ENCODE measurements at places on chromosomes 16 and 17.

- DNase-seq = no peak
These were observed 93.4 kb upstream of the WSB1 start for GRCh38 chr17:27200476-27200875.

DNA sequence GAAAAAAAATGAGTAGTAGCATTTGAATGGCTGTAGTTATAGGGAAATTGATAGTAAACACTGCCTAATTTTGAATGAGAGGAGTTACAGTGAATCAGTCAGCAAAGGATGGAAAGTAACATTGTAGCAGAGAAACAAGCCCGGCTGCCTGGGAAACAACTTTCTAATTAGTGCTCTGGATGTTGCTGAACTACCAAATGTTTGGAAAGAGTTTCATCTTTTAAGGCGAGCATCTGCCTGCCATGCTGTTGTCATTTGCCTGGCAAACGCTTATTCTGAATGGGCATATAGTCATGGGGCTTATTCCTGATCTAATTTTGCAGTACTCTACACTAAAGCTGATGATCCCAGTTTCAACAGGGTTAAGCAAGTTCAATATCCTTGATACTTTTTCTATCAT, 138.6 kb downstream of the CDH11 start:
- DNase-seq = no peak

DNA sequence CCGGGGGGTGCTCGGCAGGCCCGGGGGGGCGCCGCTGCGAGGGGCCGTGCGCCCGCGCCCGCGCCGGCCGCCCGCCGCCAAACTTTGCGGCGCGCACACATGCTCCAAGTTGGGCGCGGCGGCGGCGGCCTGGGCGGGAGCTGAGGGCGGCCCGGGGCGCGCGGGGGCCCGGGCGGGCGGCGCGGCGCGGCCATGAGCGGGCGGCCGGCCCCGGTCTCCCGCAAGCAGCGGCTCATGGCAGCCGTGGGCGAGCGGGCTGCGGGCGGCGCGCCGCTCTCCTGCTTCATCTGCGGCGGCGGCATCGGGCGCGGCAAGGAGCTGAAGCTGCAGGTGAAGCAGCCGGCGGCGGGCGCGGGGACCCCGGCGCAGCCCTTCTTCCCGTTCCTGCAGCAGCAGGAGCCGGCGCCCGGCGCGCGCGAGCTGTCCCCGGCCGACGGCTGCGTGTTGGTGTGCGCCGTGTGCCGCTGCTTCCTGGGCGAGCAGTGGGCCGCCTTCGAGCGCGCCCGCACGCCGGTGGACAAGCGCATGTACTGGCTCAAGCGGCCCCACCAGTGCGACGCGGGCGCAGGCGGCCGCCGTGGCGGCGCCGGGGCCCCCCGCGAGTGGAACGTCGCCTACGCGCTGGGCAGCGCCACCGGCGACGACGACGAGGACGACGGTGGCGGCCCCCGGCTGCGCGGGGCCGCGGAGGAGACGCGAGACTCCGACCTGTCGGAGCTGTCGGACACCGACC, 57.2 kb upstream of the CIBAR2 start:
- DNase-seq = no peak

DNA sequence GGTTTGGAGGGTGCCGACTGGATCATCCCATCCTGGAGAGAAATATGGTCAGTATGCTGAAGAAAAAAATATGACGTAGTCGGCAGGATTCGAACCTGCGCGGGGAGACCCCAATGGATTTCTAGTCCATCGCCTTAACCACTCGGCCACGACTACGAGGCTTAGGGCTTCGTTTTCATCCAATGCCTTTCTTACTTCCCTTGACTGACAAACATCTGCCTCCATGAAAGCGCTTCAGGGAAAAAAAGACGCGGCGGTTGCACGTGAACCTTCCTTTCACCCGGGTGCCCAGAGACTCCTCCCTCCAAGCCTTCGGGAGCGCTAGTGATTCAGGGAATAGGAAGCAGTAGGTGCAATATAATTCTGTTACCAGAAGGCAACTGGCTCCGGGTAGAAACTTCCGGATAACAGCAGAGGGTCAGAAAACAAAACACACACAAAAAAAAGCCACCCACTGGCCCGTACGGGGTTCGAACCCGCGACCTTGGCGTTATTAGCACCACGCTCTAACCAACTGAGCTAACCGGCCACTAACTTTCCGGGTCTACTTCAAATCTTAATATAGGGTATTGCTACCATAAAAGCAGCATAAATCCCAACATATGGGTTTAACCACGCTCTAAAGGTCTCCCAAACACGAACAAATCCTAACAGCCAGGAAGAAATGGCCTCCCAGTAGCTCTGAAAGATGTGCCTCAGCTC, 16.3 kb upstream of the AURKB start:
- DNase-seq = peak; percentile 78

DNA sequence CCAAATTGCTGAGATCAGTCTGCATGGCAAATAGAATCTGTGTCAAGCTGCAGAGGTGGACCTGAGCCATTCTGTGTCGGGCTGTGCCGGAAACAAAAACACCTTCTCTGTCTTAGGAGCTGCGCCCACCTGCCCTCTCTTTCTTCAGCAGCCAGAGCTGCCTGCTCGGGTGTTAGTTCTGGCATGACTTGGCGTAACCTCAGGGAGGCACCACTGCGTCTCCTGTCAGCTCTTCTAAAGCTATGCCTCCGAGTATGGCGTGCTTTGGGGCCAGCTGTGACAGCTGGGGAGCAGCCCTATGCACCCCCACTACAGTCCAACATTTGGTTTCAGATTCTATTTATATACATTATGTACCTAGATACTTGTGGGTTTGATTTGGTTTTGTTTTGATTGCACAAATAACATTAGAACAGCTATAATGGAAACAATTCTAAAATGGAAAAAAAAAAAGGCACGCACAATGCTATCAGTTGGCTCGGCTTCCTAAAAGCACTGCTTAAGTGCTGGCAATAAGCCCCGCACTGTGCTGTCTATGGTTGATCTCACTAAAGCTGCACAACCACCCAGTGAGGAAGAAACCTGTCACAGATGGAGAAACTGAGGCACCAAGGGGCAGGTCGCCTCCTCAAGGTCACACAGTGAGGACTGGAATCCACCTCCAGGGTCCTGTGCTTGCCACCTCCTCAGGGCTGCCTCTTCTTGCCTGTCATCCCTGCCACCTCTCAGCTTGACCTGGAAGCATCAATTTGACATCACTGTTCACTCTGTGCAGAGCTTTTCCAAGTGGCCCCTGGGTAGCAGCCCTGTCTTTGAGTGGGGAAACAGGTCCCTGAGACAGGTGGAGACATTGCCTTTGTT, 18.7 kb upstream of the ADGRG1 start:
- peak; percentile 83 for DNase-seq

- DNase-seq = no peak
These were observed 4.0 kb downstream of the RNASEK start for GRCh38 chr17:7016418-7016817.

- DNase-seq = no peak
These were observed 20.9 kb downstream of the COIL start for GRCh38 chr17:56939869-56940484.

GRCh38 chr16:75304521-75305363, 53.3 kb upstream of the BCAR1 start:
- no peak for DNase-seq

DNA sequence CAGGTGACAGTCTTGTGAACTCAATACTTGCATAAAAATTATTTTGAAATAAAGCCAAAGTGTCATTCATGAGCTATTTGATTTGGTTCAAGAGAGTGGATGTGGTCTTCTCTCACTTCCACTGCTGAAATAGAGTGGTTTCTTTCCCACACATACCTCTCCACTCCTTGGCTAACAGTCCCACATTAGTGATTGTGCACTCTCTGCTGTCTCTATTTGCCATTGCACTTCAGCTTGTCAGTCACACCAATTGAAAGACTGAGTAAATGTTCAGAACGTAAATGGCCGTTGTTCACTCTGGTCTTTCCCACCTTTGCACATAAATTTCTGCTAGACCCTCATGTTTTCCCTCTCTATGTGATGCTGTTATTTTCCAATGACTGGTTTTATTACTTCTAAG, 197.5 kb downstream of the FTO start:
- DNase-seq = no peak

DNA sequence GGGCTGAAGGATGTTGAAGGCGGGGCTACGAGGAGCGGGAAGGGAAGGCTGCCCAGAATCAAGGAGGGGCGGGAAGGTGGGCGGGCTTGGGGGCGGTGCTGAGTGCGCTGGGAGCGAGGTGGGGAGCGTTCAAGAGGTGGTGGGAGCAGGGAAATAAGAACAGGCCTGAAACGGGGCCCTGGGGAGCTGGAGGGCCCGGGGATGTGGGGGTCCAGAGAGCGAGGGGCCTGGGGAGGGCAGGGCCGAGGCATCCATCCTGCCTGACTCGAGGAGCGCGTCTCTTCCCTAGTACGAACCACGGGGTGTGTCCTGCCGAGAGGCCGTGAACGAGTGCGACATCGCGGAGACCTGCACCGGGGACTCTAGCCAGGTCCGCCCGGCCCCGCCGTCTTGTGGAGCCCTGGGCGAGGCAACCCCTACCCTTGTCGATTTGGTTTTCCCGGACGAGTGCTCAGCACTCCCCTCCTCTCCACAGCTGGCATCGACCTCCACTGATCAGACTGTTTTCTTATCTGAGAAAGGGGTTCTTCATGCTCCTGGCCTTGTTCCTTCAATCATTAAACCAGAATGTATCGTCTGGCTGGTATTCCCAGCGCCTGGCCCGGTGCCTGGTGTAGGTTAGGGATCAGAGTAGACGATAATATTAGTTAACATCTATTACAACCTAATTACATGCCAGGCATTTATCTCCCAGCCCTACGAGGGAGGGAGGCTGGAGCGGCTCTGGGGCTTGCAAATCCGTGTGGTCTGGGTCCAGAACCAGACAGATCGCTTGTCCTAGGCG, 17.2 kb downstream of the ADAM11 start:
- no peak for DNase-seq

DNA sequence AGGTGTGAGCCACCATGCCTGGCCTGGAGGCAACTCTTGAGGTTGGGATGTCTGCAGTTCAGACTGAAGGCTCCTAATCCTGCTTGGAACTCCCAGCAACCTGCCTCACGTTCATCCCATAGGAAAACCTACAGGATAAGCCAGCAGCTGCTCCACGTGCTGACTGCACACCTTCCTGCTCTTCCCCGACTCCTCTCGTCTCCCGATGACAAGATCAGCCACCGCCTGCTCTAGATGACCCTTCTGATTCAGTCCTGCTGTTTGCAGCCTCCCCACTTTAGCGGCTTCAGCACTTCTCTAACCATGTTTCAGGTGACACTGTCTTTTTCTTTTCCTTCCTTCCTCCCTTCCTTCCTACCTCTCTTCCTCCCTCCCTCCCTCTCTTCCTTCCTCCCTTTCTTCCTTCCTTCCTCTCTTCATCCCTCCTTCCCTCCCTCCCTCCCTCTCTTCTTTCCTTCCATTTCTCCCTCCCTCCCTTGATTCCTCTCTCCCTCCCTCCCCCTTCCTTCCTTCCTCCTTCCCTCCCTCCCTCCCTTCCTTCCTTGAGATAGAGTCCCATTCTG, 61.8 kb downstream of the EMP2 start:
- no peak for DNase-seq

- DNase-seq = no peak
These were observed 39.6 kb upstream of the USP7 start for GRCh38 chr16:9003322-9003721.

DNA sequence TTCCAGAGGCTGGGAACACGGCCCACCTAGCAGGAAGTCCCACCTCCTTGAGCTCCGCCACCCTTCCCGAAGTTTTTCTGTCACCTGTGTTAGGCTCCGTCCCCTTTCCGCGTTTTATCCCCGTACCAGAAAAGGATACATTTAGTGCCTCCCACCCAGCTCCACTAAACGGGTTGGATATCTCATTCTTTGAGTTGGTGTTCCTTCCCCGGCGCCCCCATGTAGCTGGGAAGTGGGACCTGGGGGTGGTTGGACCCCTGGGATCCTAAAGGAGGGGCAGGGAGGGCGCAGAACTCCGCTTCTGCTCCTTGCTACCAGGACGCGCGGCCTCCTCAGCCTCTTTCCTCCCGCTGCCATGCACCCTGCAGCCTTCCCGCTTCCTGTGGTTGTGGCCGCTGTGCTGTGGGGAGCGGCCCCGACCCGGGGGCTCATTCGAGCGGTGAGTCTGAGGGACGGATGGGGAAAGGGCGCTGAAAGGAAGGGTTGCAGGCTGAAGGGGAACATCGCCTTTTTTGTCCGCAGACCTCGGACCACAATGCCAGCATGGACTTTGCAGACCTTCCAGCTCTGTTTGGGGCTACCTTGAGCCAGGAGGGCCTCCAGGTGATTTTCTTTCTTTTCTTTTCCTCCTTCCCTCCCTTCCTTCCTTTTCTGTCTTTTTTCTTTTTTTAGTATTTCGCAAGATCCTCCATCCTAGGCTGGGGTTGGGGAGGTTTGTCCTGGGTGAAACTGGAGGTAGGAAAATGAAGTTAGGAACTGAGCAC, 669 bp downstream of the RNF167 start:
- no peak for DNase-seq

DNA sequence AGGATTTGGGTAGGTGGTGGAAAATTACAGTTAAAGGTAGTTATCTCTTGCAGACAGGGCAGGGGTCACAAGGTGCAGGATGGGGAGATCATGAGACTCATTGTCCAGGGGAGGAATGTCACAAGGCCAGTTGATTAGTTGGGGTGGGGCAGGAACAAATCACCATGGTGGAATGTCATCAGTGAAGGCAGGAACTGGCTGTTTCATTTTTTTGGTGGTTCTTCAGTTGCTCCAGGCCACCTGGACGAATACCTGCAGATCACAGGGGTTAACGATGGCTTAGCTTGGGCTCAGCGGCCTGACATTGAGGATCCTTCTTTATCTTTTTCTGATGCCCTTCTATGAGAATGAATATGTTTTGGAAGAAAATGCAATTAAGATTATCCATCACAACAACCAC, 87.1 kb downstream of the KPNA2 start:
- no peak for DNase-seq

DNA sequence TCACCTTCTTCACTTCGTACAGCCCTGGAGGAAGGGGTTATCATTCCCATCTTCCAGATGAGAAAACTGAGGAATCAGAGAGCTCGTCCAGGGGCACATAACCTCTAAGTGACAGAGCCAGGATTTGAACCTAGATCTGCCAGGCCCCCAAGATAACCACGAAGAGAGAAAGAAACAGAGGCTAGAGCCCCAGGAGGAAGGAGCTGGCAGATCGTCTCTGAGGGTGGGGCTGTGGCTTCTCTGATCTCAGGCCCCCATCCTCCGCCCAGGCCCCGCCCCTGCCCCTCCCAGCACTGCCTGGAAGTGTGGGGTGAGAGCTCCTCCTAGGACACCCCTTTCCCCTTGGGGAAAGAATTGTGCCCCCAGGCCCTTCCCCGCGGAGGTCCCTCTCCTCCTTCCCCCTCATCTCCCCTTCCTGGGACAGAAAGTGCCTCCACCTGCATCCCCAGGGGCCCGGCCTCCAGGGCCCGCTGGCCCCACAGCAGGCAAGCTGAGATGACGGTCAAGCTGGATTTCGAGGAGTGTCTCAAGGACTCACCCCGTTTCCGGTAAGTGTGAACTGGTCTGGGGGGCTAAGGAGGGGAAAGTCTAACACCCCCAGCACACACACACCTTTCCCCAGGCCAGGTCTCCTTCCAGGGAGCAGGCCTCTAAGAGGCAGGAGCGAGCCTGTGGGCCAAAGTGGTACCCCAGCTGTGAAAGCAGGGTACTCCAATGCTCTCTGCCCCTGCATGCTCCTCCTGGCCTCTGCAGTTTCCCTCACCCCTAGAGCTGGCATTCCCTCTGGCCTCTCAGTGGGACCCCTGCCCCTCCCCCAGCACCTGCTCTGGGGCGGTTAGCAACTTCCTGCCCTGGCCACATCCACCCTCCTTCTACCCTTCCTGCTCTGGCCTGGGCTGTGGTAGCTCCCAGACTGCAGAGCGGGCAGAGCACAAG, at the start of gene ACAP1:
Gene ACAP1 (plus strand): TSS at position 290 of the 936 bp plus-strand sequence. CDS start 206 bp downstream, at position 496.
- DNase-seq = no peak

- DNase-seq = no peak
These were observed 36.0 kb downstream of the CLUAP1 start for GRCh38 chr16:3536851-3537250.
